ENCODE measurements at places on chromosomes 12 and 14.

- DNase-seq: no peak
These were observed 30.3 kb downstream of the YEATS4 start for GRCh38 chr12:69389831-69390230.

DNA sequence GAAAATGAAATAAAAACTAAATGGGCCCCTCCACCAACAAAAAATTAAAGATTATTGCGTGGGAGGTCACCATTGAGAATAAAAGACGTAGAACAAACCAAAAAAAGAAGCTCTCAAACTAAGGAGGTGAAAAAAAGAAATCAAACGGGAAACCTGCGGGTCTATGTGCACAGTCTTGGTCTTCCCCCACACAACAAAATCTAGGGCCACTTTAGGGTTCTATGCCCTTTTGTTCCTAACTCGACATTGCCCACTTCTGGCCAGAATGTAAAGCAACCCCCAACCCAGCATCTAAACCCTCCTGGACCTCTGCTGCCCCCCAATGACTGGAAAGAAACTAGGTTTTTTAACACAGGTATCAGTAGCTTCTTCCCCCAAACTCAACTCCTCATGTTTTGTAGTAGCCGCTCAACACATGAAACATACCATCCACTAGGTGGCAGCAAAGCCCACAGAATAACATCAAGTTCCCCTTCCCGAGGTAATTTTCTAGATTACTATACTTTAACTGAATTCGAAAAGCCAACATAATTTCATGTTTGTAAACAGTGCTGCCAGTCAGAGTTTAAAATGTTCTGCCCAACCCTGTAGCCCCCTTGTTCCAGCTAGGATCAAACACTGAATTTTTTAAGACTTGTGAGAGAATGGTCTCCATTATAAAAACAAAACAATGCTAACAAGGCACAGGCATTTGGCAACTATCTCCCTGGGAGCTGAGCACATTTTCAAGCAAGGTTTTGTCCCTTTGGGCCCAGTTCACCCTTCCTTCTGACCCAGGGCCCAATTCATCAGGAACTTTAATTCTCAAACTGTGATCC is 18.7 kb downstream of the DAD1 start:
- DNase-seq: peak; percentile 81

DNA sequence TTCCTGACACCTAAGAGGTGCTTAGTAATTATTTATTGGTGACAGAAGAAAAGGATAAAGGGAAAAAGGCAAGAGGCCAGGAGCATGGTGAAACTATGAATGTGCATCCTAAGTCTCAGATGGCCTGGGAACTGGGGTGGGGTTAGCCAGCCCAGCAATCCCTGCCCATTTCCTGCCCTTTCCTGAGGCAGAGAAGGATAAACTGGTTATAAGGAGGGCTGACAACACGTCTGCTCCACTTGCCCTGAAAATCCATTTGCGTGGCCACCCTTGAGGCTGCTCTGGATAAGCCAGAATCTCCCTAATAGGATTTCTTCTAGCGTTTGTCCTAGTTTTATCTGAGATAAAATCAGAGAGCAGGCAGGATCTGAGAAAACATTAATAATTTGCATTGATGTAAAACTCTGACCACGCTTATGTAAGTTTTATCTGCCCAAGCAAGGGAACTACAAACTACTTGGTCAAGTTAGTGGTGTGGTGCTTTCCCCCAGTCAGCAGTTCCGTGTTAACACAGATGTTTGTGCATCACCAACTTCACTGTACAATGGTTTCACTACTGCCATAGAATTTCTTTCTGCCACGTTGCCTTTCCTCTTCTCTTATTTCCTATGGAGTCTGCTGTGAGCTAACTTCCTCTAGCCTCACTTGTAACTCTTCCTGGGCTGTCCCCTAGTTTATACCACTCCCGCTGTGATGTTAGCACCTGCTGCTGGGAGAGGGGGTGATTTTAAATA is 392.7 kb downstream of the RPS29 start:
- no peak for DNase-seq

- no peak for DNase-seq
These were observed 20.6 kb downstream of the BEGAIN start for GRCh38 chr14:100566586-100566985.

- peak; percentile 23 for DNase-seq
These were observed 35.7 kb downstream of the MRPL42 start for GRCh38 chr12:93502802-93503623.

DNA sequence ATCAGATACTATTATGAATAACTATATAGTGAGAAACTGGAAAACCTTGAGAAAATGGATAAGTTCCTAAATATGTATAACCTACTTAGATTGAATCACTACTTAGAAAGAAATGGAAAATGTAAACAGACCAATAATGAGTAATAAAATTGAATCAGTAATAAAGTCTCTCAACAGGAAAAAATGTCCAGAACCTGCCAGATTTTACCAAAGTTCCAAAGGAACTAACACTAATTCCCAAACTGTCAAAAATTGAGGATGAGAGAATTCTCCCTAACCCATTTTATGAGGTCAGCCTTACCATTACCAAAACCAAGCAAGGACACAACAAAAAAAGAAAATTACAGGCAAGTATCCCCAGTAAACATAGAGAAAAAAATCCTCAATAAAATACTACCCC is 272.0 kb downstream of the RPAP3 start:
- no peak for DNase-seq

- DNase-seq: no peak
These were observed 26.4 kb downstream of the MOK start for GRCh38 chr14:102278631-102278935.

DNA sequence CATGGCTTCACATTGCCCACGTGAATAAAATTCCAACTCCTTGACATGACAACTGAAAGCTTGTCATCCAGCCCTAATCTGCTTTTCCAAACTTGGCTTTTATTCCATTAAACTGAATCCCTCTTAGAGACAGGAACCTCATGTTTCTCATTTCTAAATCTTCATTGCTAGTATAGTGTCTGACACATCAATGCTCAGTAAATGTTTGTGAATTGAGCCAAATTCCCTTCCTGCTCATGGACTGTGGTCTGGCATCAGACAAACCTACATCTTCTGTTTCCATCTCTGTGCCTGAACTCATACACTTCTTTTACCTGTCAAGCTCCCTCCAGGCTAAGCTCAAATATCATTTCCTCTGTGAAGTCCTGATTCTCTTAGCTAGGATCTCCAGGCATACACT is 4.3 kb upstream of the FKBP11 start:
- DNase-seq: no peak

DNA sequence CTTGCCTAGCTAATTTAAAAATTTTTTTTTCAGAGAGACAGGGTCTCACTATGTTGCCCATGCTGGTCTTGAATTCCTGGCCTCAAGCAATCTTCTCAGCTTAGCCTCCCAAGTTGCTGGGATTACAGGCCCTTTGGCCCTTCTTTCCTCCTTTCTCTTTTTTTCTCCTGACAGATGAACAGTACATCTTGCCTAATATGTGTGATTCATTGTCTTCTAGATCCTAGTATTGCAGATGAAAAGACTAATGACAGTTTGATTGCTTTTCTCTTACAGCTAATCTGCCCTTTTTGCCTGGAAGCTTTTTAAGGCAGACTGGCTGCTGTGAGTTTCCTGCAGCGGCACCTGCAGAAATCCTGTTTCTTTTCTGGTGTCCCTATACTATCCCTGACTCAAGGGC is 12.0 kb downstream of the DEPDC4 start:
- DNase-seq: no peak
